NCI-H187 (cell line): ENCODE measurements at places on chromosomes 2 and 18.

- DNase-seq: no peak
These were observed 263.0 kb downstream of the PTGR3 start for GRCh38 chr18:74945774-74946545.

DNA sequence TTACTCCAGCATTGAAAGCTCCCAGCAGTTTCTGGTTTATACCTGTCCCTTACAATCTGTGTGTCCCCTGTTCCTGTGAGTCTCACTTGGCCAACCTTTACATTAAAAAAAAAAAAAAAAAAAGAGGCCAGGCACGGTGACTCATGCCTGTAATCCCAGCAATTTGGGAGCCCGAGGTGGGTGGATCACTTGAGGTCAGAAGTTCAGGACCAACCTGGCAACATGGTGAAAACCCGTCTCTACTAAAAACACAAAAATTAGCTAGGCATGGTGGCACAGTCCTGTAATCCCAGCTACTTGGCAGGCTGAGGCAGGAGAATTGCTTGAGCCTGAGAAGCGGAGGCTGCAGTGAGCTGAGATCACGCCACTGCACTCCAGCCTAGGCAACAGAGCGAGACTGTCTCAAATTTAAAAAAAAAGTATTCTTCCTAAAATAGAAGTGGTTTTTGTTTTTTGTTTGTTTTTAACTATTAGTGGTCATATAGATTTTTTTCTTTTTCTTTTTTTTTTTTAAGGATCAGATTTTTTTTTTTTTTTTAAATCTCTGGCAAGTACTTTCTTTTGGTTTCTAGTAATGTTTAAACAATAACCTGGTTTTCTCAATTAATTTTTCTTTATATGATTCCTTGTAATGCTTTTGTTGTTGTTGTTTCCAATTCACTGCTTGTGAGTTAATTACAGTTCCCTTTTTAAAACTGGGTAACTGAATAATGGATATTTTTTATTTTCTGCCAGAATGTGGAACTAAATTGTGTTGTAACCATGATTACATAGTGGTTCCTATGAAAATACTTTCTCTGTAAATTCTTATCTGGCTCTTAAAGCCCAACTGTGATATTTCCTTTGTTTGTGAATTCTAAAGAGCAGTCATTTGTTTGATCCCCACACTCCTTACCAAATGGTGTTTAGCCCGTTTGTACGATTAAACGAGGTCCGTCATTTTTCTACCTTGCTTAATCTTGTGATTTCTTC, 116.8 kb downstream of the CTAGE1 start:
- DNase-seq: no peak

DNA sequence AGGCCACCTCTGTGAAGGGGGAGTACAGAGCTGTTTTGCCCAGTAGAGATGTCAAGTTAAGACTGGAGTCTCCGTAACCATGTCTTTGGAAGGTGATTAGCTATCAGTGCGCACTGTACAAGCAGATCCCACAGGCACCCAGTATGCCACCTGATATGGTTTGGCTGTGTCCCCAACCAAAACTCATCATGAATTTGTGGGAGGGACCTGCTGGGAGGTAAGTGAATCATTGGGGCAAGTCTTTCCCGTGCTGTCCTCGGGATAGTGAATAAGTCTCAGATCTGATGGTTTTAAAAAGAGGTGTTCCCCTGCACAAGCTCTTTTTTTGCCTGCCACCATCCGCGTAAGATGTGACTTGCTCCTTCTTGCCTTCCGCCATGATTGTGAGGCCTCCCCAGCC, 90.2 kb downstream of the ACTR2 start:
- no peak for DNase-seq

- no peak for DNase-seq
These were observed 61.1 kb downstream of the CABLES1 start for GRCh38 chr18:23196119-23197007.

DNA sequence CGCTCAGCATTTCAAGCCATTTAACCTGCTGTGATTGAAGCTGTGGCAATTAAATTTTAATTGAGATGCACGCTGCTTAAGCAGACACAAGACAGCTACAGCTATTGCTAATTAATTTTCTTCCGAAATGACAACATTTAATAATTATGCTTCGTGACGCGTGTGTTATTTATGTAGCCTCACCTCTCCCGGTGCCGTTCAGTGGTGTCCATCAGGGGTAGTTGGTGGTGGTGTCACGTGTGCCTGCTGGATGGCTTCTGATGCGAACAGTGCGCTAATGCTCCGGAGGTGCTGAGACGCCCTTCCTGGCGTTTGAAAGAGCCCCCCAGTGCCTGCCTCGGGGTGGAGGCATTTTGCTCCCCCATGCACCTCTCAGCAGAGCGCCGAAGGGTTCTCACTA, 39.5 kb downstream of the GLI2 start:
- DNase-seq: no peak

GRCh38 chr2:62175728-62176127, 20.2 kb upstream of the B3GNT2 start:
- DNase-seq: no peak

DNA sequence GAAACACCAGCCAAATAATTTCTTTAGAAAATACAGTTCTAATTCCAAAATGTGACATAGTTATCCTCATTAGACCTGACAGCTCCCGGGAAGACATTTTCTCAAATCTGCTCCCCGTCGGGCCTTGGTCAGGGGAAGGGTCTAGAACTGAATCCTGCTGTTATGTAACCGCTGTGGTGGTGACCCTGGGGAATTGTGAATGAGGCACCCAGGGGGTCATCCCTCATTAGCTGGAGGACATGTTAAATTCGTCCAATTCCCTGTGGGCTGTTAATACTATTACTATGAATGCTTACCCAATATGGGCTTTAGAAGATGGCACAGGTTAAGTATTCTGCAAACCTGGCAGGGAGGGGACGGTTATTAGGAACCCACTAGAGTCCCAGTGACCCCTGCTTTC, 11.8 kb downstream of the CPLX4 start:
- no peak for DNase-seq

GRCh38 chr2:68135448-68136320, 22.0 kb upstream of the PNO1 start:
- DNase-seq: no peak
